Foreskin fibroblast (primary cell): ENCODE measurements at places on chromosomes 3 and 15.
A peak's percentile ranks its signal among the peaks of the same experiment; 100 is the strongest.

DNA sequence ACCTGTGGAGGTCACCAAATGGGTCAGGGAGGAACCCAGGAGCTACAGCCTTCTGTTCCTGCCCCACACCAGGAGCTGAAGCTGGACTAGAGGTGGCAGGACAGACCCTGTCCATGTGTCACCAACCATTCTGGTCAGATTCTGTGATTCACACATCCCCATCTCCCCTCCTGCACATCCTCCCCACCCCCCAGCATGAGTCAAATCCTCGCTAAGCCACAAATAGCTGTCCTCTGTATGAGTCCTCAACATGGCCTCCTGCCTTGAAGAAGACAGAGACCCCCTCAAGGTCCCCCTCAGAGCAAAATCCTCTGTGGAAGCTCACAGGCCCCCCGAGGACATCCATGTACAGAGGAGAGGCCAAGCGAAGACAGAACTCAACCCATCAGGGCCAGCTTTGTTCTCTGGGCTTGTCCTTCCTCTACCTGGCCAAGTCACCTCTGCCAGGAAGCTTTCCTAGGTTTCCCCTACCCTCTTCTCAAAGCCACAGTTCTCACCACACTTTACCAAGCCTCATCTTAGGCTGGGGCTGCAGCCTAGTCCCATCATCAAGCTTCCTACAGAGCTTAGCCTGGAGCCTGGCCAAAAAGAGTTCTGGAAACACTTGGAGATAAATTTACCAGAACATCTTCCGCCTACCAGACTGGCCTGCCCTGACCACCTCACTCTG lies 17.1 kb downstream of the CACNA2D2 start:
- no peak for DNase-seq

GRCh38 chr3:6287088-6287875 lies 573.6 kb upstream of the GRM7 start:
- DNase-seq = no peak

DNA sequence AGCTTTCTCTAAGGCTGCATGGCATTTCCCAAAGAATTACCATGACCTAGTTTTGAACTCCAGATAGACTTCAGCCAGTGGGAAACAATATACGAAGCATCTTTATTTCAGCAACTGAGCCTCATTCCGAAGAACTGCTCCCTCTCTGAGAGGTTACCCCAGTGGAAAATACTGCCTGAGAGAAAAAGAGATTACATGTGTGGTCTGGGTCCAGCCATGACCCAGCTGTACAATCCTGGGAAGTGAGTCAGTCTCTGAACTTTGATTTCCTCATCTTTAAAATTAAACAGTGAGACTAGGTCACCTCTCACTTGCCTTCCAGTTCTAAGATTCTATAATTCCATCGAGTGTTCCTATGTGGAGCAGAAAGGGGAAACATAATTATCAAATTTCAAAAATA lies 42.4 kb downstream of the TNIK start:
- peak; percentile 62 for DNase-seq

DNA sequence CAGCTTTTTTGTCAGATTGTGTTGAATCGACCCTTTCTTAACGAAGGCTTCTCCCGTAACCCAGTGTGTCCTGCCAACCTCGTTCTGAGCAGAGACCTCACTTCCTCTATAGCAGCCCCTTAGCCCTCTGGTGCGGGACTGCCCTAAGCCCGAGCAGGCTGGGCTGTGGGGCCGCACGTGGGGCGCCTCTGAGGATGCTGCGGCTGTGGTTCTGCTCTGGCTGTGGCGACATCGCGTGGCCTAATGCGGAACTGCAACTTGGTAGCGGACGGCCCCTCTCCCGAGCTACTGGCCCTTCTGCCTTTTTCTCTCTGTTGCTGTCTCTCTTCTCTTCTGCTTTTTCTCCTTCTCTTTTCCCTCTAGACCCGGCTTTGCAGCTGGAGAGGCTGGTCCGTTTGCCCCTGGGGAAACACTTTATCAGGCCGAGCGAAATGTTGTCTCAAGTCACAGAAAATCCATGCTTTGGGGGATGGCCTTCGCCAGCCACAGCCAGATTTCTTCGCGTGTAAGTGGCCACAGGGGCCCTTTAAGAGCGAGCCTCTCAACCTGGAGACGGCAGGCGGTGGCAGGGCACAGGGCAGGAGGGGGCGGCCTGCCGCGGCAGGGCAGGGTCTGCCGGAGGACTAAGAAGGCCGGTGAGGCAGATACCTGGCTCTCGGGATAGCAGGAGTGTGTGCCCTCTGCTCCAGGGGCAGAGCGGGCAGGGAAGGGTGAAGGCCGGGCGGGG lies 19.4 kb upstream of the KIF23 start:
- DNase-seq = peak; percentile 63

GRCh38 chr3:136925425-136926190 lies 32.2 kb upstream of the IL20RB start:
- no peak for DNase-seq
